ENCODE measurements at places on chromosomes 12 and 14. TPM values are rescaled to one million over a fixed set of nuclear protein-coding genes. Genes with fewer than 3 reads are reported as not detected.

DNA sequence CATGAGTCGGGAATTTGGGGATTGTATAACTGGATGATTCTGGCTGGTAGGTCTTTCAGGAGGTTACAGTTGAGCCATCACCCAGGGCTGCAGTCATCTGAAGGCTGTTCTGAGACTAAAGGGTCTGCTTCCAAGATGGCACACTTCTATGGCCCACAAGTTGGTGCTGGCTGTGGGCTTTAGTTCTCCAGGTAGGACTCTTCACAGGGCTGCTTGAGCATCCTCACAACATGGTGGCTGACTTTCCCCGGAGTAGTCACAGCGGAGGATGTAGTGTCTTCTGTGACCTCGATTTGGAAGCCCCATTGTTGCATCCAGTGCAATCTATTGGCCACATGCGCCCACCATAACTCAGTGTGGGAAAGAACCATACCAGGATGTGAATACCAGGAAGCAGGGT is 14.4 kb downstream of the PHETA1 start:
- DNase-seq = no peak
- no peaks in the 10 kb centered on the region for H3K36me3 ChIP-seq
- no peak overlapping the region for H3K4me3 ChIP-seq
- no peak overlapping the region for H3K27ac ChIP-seq

- no peaks in the 10 kb centered on the region for H3K36me3 ChIP-seq
- H3K27ac ChIP-seq = no peak overlapping the region
These were observed 97.6 kb downstream of the GCH1 start for GRCh38 chr14:54805070-54805444.

- H3K27me3 ChIP-seq = no peaks in the 10 kb centered on the region
- H3K4me3 ChIP-seq = no peak overlapping the region
- H3K4me1 ChIP-seq = no peaks in the 10 kb centered on the region
- no peak for DNase-seq
- H3K27ac ChIP-seq = no peak overlapping the region
These were observed 689.4 kb downstream of the NOVA1 start for GRCh38 chr14:25908277-25909044.

- no peak overlapping the region for H3K4me3 ChIP-seq
- peaks cover 32% of the 10 kb centered on the region for H3K4me1 ChIP-seq
- H3K36me3 ChIP-seq = peaks cover 4% of the 10 kb centered on the region
These were observed 117.4 kb upstream of the PELI2 start for GRCh38 chr14:56000846-56001245.

- H3K4me3 ChIP-seq = no peak overlapping the region
- no peaks in the 10 kb centered on the region for H3K27me3 ChIP-seq
- DNase-seq = no peak
- no peak overlapping the region for H3K27ac ChIP-seq
- H3K36me3 ChIP-seq = peaks cover 23% of the 10 kb centered on the region
- peaks cover 39% of the 10 kb centered on the region for H3K4me1 ChIP-seq
These were observed 104.5 kb upstream of the AMIGO2 start for GRCh38 chr12:47184229-47184628.

- peaks cover 33% of the 10 kb centered on the region for H3K4me1 ChIP-seq
- no peak overlapping the region for H3K4me3 ChIP-seq
- no peak for DNase-seq
These were observed 12.6 kb downstream of the GPR65 start for GRCh38 chr14:88017535-88017934.

- no peak overlapping the region for H3K27ac ChIP-seq
- H3K27me3 ChIP-seq = no peaks in the 10 kb centered on the region
- DNase-seq = no peak
- H3K36me3 ChIP-seq = no peaks in the 10 kb centered on the region
These were observed 443.2 kb downstream of the C12orf50 start for GRCh38 chr12:87585882-87586557.

Gene CMA1
- not detected for total RNA-seq

Gene PLEKHD1
- 0.05 TPM for total RNA-seq

Gene AMDHD1
- total RNA-seq = 2.1 TPM

Measured in activated CD4-positive, alpha-beta memory T cell treated with anti-CD3 and anti-CD28 coated beads for 36 hours (primary cell).